NCI-H2107 (cell line): ENCODE measurements at places on chromosomes 16 and 17.

GRCh38 chr16:57204675-57205074, 18.5 kb downstream of the RSPRY1 start:
- no peak for DNase-seq

DNA sequence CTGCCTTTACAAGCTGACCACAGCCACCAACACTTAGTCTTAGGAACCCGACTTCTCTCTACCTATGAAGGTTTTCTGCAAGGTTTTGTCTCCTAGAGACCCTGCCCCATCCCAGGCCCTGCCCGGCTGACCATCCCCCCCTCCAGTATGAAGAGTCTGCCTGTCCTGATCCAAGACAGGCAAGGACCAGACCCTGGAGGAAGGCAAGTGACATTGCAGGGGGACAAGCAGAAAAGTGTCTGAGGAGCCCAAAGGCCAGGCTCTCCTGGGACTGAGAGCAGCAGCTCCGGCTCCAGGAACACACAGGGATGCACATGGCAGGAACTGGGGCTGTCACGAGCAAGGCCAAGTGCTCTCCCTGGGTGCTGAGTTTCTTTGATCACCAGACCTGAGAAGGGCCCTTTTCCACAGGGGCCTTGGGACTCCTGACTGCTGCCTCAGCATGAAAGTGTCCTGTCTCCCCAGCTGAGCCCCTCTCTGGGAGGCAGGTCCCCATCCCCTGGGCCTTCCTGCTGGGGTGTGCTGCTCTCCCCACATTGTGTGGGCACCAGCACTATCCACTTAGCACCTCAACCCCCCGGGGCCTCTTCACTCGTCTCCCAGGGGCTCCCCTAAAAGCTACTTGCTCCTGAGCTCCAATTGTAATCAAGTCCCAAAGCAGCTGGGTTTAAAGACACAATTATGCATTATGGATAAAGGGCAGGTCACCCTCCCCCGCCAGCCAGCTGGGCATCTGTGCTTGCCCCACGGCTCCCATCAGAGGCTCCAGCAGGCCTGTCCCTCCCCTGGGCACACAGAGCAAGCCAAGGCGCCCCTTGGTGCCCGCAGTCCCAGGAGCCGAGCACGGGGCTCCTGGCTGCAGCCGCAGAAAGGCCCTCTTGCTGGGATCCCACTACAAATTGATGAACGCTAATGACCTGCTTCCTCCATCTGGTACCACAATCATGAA, 11.6 kb upstream of the CACNG4 start:
- DNase-seq: no peak

- no peak for DNase-seq
Observed at GRCh38 chr17:57292091-57292490, 35.8 kb downstream of the MSI2 start.

- DNase-seq: peak; percentile 32
Observed at GRCh38 chr16:67872631-67873434, at the start of gene EDC4. Gene EDC4, plus strand, starts transcription at chr16:67873052. Its CDS starts 210 bp downstream, at chr16:67873262.

- no peak for DNase-seq
Observed at GRCh38 chr16:77696149-77696548, 26.2 kb upstream of the NUDT7 start.

GRCh38 chr17:312476-313148, 40.0 kb downstream of the RPH3AL start:
- no peak for DNase-seq

- no peak for DNase-seq
Observed at GRCh38 chr17:12979826-12980500, 37.9 kb downstream of the ELAC2 start.

- DNase-seq: peak; percentile 2
Observed at GRCh38 chr16:80167657-80168390, 373.0 kb upstream of the DYNLRB2 start.

GRCh38 chr16:85522308-85522841, 90.7 kb upstream of the GSE1 start:
- no peak for DNase-seq

GRCh38 chr17:64059756-64060155, 39.3 kb upstream of the ICAM2 start:
- DNase-seq: no peak

DNA sequence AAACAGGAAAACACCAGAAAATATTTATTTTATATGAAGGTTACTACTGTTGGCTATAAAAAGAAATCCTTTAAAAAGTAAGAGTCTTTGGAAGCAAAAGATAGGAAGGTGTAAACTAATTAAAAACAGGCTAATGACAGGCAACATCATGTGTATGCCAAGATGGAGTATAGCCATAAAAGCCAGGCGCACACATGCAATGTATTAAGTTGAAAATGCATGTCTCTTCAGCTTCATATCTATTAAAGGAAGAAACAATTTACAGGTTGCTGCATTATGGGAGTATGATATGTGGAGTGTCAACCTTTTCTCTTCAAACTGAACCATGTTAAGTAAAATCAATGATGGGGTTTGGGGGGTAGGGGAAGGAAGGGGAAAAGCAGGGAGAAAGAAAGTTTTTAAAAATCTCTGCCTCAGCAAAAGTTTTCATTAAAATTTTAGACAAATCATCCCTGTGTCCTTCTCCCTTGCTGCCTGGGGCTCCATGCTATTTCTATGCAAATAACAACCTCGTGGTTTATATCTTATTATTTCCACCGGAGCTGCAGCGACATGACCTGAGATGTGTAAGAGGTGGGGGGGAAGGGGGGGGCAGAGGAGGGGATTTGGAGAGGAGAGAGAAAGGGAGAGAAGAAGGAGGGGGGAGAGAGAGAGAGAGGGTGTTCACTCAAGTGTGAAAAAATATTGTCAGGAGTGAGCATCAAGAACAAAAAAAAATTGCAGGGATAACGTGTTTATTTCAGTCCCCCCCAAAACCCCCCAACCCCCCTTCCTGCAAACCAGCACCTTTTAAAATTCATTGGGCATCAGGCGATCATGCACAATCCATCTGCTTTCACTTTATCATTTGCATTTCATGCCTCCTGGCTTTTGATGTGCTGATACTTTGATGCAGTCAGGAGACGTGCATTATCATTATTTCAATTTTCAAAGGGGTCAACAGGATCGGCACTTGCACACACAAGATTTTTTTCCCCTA, 197.6 kb downstream of the AATF start:
- DNase-seq: no peak

DNA sequence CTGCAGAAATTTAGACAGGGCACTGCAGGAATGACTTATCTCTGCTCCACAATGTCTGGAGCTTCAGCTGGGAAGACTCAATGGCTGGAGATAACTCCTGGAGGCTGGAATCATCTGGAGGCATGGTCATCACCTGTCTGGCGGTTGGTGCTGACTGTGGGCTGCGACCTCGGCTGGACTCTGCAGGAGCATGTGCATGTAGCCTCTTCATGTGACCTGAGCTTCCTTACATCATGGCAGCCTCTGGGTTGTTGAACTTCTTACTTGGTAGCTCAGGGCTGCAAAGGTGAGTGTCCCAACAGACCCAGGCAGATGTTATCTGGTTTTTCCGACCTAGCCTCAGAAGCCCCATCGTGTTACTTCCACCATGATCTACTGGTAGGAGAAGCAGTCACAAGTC, 188.2 kb upstream of the RPL38 start:
- no peak for DNase-seq

DNA sequence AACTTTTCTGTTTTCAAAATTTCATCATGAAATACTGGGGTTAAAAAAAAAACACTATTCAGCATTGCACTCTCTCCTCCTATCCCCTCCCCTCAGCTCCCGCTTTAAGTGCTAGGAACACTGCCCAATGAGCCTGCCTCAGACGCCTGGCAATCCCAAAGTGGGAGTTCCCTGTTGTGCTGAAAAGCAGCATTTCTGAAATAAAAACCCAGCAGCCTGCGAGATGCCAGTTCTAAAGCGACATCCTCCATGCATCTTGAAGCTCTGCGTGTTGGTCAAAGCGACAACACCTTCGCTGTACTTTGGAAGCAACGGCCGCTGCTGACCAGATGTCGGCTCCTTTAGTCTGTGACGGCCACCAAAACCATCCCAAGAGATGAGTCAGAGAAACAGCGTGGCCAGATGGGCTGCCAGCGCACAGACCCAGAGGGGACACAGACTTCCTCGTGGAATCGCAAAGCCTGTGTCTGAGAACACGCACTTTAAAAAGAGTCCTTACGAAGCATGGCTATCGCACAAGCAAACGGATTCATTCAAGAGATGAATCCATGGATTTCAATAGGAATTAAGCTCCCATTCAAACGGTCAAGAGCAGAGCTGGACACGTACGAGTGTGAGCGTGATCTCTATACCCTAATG, 32.8 kb downstream of the FBXO31 start:
- no peak for DNase-seq

- DNase-seq: no peak
Observed at GRCh38 chr17:14448818-14449217, 147.9 kb downstream of the HS3ST3B1 start.

GRCh38 chr16:87410968-87411367, 18.8 kb downstream of the MAP1LC3B start:
- no peak for DNase-seq
